ENCODE measurements at places on chromosomes 12 and 14.

DNA sequence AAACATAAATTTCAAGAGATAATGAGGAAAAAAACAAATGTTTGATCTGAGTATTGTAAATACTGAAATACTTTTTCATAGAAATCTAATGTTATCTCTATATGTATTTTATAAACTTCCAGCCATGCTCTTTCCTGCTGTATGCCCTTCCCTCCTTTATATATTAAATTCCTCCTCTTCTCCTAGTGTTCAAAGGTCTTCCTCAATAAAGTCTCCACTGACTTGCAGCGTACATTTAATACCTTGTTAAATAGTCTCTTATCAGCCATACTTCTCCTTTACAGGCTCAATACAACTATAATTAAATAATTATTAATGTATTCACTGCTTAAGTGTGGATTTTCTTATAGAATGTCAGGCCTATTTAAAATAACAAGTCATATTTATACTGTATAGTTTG lies 26.0 kb downstream of the ERGIC2 start:
- no peak for DNase-seq

- no peak for DNase-seq
Measured at GRCh38 chr12:26704214-26704613, 128.8 kb downstream of the ITPR2 start.

- peak; percentile 82 for DNase-seq
Measured at GRCh38 chr14:58637040-58637390, 747 bp upstream of the DACT1 start.

- DNase-seq = no peak
Measured at GRCh38 chr14:71397371-71397770, 490.1 kb downstream of the PCNX1 start.
